ENCODE measurements at places on chromosomes 12 and 14. TPM values are rescaled to one million over a fixed set of nuclear protein-coding genes. Genes with fewer than 3 reads are reported as not detected.

GRCh38 chr14:22289570-22289969 lies 299.5 kb downstream of the DAD1 start:
- no peak for DNase-seq

The GARIN6 gene
- not detected for total RNA-seq

The ARMH4 gene
- total RNA-seq: 12.1 TPM

GRCh38 chr14:54567639-54568561 lies 972 bp downstream of the SAMD4A start:
- DNase-seq: peak; percentile 72

GRCh38 chr14:104735830-104736642 lies 12.0 kb downstream of the ADSS1 start:
- DNase-seq: no peak

- DNase-seq: no peak
Measured at GRCh38 chr14:39318574-39318973, 84.9 kb downstream of the MIA2 start.

GRCh38 chr14:61418746-61419145 lies 97.4 kb downstream of the PRKCH start:
- no peak for DNase-seq
